Effector CD4-positive, alpha-beta T cell (primary cell): ENCODE measurements at places on chromosomes 16 and 17.

DNA sequence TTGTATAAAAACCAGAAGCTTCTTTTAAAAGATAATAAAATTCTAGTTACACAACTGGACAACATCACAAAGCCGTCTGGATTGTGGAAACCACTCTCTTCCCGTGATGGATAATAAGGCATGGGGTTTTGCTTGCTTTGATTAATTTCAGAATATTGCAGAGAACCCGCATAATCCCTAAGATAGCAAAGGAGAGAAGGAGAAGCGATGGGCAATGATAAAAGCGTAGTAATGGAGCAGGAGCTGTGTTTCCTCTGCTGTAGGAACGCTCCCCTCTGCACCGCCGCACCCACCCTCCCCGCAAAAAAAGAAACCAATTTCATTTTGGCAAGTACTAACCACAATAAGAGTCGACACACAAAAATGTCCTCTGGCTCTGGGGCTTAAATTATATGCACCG lies 340.9 kb upstream of the PSMD7 start:
- DNase-seq = no peak

GRCh38 chr16:62940569-62940968 lies 904.3 kb upstream of the CDH8 start:
- DNase-seq = no peak

- DNase-seq = no peak
Measured at GRCh38 chr16:9279291-9280068, 188.0 kb downstream of the HAPSTR1 start.

DNA sequence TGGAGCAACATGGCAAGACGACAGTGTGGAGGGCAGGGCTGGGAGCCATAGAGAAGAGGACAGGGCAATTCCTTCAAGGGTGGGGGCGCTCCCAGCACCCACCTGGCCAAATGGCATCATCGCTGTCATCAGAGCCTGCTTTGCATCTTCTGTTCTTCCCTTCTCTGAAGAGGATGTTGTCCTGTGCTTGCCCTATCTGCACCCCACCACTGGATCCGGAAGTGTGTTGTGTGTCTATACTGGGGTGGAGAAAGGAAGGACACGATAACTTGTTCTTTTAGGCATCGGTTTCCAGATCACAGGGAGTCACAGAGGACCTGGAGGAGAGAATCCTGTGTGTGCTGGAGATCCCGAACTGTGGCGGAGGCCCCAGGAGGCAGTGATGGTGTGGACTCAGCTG lies 25.7 kb upstream of the ANKRD40CL start:
- DNase-seq = no peak

- DNase-seq = no peak
Measured at GRCh38 chr16:23014592-23014991, 134.7 kb downstream of the USP31 start.

GRCh38 chr17:72553051-72553755 lies 432.4 kb downstream of the SOX9 start:
- no peak for DNase-seq

- DNase-seq = no peak
Measured at GRCh38 chr16:2183671-2184070, 12.7 kb downstream of the CASKIN1 start.

DNA sequence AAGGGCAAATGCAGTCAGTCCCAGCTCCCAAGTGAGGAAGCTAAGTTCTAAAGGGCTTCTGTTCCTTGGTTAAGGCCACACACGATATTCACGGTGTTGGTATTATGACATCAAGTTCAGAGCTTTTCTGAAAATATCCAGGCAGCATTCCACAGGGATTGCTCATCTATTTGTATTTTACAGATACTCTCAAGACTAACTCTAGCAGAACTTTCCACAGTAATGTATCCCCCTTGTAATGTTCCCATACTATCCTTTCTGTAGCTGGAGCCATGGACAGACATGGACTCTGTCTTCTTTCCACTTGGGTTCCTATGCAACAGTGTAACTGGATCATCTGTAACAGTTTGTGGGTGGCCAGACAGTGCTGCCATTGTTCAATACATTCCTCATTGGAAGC lies 13.5 kb downstream of the SDR42E1 start:
- DNase-seq = no peak

DNA sequence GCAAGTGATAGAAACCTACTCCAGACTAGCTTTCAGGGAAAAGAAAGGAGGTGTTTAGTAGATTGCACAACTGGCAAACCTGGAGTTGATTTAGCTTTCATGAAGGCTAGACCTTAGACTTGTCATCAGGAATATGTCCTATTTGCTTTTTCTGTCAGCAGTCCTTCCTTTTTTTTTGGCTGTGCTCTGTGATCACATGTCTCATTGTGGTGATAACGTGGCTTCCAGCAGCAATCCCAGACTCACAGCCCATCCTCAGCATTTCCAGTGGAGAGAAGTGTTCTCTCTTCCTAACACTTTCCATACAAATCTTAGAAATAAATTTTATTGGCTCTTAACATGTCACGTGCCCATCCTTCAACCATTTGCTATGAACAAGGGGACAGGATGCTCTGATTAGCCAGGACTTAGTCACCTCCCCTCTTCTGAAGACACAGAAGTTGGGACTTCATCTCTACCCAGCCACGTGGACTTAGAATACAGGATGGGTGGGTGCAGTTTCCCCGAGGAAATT lies 74.7 kb downstream of the CDH13 start:
- no peak for DNase-seq

GRCh38 chr16:88793251-88793954 lies 8.4 kb upstream of the PIEZO1 start:
- no peak for DNase-seq

GRCh38 chr16:70574595-70575271 lies 51.1 kb downstream of the SF3B3 start:
- DNase-seq = no peak

- DNase-seq = no peak
Measured at GRCh38 chr16:13507530-13507929, 412.4 kb upstream of the ERCC4 start.

GRCh38 chr16:27839419-27839818 lies 224.1 kb downstream of the GSG1L start:
- DNase-seq = no peak

DNA sequence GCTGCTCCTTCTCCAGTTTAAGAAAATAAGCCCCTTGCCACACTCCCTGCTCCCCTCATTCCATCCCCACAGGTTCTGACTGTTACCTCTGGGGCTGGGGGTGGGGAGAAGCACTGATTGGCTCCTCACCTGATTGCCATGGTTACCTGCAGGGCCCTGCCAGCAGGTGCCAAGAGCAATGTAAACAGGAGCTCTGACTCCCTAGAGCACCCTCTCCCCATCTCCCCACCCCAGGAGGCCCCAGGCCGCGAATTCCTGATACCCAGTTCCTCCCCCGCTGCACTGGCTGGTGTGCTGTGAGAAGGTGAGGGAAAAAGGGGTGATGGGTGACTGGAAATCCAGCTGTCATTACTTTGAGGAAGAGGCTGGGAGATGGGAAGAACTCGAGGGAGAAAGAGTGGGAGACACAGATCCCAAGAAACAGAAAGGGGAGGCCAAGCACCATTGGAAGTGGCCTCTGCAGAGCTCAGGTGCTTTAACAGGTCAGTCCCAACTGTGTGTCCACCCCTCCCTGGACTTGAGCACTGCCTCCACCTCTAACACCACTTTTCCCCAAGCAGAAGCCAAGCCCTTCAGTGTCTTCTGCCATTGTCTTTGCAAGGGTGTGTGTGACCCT lies 4.5 kb downstream of the PCGF2 start:
- no peak for DNase-seq

- DNase-seq = no peak
Measured at GRCh38 chr17:78170692-78171590, 2.6 kb downstream of the SYNGR2 start.

DNA sequence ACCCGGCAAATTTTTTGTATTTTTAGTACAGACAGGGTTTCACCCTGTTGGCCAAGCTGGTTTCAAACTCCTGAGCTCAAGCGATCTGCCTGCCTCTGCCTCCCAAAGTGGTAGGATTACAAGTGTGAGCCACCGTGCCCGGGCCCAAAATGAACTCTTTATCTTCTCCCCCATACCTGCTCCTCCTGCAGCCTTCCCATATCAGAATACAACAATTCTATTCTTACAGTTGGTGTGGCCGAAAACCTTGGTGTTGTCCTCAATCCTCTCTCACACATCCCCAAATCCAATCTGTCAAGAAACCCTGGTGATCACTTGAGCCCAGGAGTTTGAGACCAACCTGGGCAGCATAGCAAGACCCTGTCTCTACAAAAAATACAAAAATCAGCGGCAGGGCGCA lies 19.5 kb upstream of the SPN start:
- DNase-seq = no peak

GRCh38 chr17:1758807-1759206 lies 3.1 kb upstream of the SERPINF1 start:
- DNase-seq = no peak

- DNase-seq = peak; percentile 38
Measured at GRCh38 chr17:42050393-42051012, at the start of gene C17orf113. Gene C17orf113 (minus strand): TSS chr17:42050601. CDS start chr17:42043376, 7,225 bp downstream.

DNA sequence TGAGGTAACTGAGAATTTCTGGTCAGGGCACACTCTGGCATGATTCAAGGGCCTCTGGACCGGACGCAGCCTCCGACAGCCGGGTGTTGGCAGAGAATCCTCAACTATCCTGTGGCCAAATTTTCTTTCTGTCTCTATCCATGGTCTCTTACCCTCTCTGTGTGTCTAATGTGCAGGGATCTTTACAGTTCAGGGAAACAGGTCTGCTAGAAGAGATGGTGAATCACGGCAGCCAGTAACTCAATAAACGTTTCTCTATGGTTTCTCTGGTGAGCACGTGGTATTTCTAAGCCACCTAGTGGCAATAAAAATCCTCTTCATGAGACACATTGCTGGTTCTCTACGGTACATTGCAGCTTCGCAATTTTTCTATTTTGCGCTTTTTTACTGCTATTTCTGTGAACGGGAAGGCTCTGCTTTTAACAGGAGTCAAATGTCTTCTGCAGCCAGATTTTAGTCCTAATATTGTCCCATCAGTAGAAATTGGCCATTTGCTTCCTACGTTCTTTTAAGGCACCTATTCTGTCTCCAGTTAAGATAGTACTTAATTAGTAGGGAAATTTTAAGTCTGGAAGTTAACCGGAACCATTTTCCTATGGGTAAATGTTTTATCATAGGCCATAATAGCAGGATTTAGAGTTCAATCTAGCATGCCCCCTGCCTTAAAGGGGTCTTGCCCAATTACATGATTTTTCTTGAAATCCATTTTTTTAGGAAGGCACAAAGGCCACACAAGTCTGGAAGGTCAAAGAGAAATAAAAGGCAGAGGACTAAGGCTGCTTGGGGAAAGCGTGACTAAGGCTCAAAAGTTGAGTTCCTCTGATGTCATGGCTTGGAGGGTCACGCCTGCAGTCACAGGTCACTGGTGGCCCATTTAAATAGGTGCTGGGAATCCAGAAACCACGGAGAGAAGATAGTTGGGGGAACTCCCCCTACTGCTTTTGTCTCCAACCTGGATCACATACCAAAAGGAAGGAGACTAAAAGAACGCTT lies 31.5 kb downstream of the QPRT start:
- DNase-seq = peak; percentile 35

GRCh38 chr17:47851764-47852112 lies 775 bp upstream of the SP6 start:
- no peak for DNase-seq
